CD14-positive monocyte (primary cell): ENCODE measurements at places on chromosomes 2 and 18.
A peak's percentile ranks its signal among the peaks of the same experiment; 100 is the strongest.

DNA sequence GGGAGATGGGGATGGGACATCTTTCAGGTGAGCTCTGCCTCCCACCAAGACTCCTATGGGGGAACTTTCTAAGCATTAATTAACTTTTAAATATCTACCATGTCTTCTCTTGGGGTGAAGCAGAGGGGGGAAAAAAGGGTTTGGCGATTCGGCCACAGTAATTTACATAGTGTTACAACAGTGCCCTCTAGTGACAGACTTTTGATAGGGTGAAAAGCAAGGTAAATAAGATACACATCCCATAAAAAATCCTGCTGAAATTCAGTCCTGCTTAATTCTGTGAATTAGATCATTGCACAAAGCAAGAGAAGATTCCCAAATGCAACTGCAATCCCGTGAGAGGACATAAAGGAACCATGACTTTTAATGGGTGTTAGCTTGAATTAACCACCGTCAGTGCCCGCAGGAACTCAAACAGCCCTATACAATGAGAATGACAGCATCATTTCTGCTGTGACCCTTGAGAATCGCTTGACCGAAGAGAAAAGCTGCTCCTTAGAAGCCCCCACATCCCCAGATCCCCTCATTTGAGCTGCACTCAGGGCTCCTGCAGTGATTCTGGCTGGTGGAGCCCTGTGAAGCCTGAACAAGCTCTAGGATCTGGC lies 32.8 kb downstream of the FAM124B start:
- peak; percentile 15 for DNase-seq

GRCh38 chr2:62992561-62992960 lies 58.1 kb upstream of the OTX1 start:
- DNase-seq: no peak

GRCh38 chr2:439077-439476 lies 151.2 kb upstream of the ALKAL2 start:
- no peak for DNase-seq

GRCh38 chr18:62710417-62710816 lies 4.9 kb upstream of the PHLPP1 start:
- DNase-seq: no peak

- no peak for DNase-seq
Observed at GRCh38 chr18:26459884-26460283, 88.5 kb downstream of the KCTD1 start.

GRCh38 chr18:63477200-63477599 lies 442 bp downstream of the SERPINB5 start:
- DNase-seq: no peak

DNA sequence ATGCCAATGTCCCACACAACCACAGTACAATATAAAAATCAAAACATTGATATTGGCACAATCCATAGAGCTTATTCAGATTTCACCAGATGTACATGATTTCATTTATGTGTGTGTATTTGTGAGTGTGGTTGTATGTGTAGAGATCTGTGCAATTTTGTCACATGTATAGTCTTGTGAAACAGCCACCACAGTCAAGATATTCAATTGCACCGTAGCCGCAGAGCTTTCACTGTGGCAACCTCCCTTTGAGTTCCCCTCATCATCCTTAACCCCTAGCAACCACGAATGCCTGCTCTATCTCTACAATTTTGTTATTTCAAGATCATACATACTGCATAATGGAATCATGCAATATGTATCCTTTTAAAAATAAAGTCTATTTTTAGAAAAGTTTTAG lies 391.3 kb downstream of the SETBP1 start:
- DNase-seq: peak; percentile 57

- no peak for DNase-seq
Observed at GRCh38 chr2:172398440-172398839, 28.9 kb upstream of the ITGA6 start.

DNA sequence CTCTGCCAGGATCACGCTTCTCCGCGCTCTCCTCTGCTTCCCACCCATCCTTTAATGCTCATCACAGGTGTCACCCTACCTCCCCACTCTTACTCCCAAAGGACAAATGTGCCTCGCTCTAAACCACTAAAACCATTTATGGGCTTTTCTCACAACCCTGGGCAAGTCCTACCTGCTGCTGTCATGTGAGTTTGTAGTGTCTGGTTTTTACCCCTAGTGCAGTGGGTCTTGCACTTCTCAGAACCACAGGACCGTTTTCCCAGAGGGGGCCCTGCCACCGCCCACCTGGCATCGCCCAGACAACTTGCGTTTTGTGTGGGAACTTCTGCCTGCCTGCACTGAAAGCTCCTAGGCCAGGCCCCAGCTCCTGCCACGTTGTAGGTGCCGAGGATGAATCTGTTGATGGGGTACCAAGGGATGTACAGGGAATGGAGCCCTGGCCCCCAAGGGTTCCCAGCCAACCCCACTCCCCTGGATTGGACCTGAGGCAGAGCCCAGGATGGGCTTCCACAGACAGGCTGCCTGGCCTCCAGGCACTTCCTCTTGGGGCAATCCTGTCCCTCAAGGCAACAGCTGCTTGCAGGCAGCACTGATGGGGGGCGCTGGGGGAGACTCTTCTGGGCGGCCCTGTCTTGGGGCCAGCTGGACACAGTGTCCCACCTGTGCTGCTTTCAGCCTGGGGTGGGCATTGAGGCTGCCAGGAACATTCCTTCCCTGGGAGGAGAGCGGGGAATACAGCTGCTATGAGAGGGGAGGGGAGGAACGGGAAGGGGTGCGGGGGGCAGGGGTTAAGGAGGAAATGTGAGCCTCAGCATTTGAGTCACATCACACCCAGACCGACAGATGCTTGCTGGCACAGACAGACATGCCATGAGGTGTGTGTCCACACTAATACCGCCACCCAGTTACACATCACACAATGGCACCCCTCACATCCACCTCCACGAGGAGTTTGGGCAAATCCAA lies 176.3 kb downstream of the ZFP36L2 start:
- DNase-seq: peak; percentile 35

GRCh38 chr18:8999872-9000271 lies 102.6 kb upstream of the NDUFV2 start:
- DNase-seq: no peak

DNA sequence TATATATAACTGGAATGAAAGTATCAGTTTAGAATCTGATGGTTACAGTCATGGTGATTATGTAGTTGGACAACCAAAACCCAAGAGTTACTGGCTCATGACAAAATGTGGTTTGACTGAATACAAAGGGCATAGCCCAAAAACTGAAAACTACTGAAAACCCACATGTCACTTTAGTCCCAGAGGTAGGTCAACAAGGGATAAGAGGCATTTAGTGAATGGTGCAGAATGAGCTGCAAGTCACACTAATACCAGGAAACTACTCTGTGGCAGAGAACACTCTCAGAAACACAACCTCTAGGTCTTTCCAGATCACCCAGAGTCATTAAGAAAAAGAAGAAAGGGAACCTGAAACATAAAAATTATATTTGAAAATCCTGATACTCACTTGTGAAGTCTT lies 154.5 kb downstream of the AGPS start:
- DNase-seq: no peak

- no peak for DNase-seq
Observed at GRCh38 chr2:138831154-138831553, 51.0 kb upstream of the NXPH2 start.

- no peak for DNase-seq
Observed at GRCh38 chr2:184692141-184692734, 93.9 kb downstream of the ZNF804A start.

- no peak for DNase-seq
Observed at GRCh38 chr2:127423478-127423843, 5.2 kb downstream of the PROC start.

DNA sequence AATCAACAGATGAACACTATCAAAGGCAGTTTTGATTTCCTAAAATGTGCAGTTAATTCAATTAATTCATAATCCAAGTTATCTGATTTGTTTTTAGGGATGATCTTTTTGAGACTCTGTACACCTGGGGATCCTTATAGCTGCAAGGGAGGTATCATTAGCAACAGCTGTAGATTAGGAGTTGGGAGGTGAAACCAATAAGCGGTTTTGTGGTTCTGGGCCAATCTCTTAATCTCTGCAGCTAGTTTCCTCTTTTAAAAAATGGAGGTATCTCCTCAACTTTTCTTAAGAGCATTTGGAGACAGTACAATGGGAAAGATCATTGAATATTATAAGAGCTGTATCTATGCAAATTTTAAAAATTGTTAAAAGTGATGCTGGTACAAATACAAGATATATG lies 126.0 kb downstream of the MC4R start:
- no peak for DNase-seq

GRCh38 chr2:139000131-139000785 lies 220.1 kb upstream of the NXPH2 start:
- DNase-seq: no peak

- DNase-seq: no peak
Observed at GRCh38 chr2:166831930-166832329, 56.4 kb upstream of the XIRP2 start.

DNA sequence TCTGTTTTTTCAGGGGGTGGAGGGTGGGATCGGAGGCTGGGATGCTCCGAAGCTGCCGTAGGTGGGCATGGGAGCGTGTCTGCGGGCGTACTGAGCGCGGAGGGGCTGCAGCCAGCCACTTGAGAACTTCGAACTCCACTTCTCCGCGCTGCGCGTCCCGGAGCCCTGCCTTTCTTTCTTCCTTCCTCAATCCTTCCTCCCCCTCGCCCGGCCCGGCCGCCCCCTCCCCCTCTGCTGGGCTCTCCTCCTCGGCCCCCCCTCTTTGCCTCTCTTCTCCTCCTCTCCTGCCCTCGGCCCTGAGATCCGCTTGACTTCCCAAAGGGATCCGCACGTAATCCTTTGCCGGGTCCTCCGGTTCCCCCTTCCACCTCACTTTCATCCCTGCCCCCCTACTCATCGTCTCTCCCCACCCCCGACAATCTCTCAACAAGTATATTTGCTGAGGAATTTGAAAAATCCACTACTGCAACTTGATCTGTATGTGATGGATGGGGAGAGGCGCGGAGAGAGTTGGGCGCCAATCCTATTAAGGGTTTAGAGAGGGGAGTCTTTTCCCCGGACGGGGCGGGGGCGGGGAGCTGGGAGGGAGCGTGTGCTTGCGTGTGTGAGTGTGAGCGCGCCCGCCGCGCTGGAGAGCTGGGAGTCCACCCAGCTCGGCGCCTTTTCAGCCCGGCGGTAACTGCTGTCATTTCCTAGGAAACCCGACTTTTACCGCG lies 1.1 kb downstream of the GLI2 start:
- no peak for DNase-seq

DNA sequence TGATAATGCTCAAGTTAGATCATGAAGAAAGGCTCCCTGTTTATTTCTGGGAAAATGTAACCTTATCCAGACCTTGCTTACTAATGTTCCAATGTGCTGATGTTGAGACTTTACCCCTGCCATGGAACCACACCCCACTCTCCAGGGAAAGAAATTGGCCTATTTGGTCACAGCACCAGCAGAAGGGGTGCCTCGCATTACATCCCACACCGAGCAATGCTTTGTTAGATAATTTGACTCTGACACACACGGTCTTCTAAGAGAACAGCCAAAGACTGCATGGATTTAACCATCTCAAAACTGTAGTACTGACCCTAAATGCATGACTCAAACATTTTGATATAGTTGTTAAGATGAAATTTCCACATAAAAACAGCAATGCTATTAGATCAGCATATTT lies 152.1 kb upstream of the CCDC150 start:
- DNase-seq: no peak

DNA sequence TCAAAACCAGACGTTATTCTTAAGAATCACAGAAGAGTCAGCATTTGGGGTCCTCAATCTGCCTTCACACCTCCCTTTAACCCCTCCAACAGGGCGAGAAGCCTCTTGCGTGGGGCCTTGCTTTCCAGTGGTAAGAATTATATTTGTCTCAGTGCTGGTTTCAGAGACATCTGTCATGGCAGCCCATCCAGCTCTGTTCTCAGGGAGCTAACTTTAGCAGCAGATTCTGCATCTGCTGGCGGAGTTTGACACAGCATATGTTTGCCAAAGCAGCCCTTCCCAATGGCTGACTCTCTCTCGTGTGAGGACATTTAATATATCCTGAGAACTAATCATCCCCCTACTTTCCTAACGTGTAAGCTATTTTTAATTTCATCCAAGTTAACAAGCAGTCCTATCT lies 91.5 kb upstream of the BCL11A start:
- no peak for DNase-seq

DNA sequence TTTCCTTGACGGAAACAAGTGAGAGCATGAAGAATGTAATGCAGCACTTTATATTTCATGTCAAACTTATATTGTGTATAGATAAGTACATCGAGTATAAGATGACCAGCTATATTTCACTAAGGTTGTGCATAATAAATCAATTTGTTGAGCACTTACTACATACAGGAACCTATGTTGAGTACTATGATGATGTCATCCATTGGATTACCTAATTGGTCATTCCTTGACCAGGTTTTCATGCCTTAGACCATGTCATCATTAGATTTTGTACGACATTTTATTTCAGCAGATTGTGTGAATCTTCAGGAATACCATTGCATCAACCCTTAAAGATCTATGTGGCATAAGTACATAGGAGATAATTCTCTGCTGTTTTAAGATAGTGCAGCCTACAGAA lies 119.7 kb downstream of the CPS1 start:
- no peak for DNase-seq

DNA sequence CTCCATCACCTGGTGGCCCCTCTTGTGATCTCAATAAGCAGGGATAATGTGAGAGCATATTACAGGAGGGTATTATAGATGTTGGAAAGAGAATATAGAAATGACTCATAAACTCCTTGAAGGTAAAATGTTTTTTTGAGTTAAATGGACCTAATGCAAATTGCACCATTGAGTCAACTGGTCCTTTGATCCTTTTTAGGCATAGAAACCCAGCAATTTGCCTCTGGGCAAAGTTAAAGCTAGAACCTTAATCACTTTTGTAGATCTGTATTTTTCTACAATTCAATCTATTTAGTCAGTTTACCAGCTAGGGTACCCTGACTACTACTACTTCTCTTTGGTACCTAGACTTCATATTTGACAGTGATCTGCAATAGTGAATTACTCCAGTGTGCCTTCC lies 71.8 kb upstream of the RNF152 start:
- DNase-seq: no peak

DNA sequence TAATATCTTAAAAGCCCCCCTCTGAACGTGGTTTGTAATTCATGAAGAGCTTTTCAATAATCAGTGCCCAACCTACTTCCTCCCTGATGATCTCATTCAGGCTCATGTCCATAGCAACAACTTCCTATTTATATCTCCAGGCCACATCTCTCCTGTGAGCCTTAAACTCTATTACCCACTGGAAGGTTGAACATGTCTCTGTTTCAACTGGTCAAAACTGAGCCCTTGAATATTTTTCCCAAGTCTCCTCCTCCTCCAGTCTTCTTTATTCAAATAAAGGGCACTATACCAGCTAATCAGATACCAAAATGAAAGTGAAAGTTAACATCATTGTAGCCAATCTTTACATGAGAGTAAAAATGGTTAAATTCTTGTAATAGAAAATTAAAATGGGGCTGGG lies 63.7 kb upstream of the ITGA4 start:
- DNase-seq: peak; percentile 76

GRCh38 chr2:240996161-240996833 lies 2.1 kb upstream of the SNED1 start:
- DNase-seq: no peak

DNA sequence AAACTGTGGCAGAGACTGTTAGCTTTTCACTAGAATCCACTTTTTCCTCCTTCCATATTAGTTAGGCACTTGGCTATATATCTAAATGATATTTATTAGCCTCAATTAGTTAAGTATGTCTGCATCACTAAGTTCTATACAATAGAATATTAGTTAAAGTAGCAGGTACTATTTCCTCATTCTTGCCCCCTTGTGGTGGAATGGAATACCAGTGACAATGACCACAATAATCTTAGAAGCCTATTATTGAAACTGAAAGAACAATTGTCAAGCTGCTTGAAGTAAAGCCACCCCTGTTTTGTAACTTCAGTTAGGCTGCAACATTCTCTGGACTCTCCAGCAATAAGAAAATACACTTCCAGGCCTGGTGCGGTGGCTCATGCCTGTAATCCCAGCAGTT lies 476.3 kb upstream of the VWC2L start:
- DNase-seq: no peak
